ENCODE measurements at places on chromosomes 13 and 19. TPM values are rescaled to one million over a fixed set of nuclear protein-coding genes. Genes with fewer than 3 reads are reported as not detected.

- peak; percentile 90 for DNase-seq
These were observed 10.4 kb upstream of the TYK2 start for GRCh38 chr19:10390652-10391286.

GRCh38 chr13:105213512-105213911, 1322.0 kb downstream of the EFNB2 start:
- DNase-seq, result peak; percentile 22

- no peak for DNase-seq
These were observed 62.5 kb upstream of the PDX1 start for GRCh38 chr13:27857282-27857681.

DNA sequence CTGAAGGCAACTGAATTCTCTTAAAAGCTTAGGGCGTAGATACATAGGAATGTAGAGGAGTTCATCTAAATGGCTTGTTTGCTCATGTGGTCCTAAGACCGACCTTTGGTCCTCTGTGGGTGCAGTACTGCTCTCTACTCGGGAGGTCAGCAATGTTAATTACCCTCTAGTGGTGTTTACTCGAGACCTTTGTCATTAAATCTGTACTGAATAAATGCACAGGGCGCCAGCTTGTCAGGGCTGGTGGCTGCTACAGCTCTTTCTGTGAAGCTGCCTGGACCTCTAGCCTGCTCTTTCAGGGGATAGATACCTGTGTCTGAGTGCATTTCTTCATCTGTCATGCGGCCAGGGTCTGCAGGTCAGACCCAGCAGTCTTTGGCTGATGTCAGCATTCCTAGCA, 29.2 kb upstream of the MPHOSPH8 start:
- no peak for DNase-seq

DNA sequence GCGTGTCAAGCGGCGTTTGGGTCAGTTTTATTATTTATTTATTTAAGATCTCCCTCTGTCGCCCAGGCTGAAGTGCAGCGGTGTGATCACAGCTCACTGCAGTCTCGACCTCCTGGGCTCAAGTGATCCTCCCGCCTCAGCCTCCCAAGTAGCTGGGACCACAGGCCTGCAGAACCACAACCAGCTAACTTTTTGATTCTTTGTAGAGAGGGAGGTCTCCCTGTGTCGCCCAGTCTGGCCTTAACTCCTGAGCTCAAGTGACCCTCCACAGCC, 713 bp downstream of the MRPS12 start:
- DNase-seq, result no peak

DNA sequence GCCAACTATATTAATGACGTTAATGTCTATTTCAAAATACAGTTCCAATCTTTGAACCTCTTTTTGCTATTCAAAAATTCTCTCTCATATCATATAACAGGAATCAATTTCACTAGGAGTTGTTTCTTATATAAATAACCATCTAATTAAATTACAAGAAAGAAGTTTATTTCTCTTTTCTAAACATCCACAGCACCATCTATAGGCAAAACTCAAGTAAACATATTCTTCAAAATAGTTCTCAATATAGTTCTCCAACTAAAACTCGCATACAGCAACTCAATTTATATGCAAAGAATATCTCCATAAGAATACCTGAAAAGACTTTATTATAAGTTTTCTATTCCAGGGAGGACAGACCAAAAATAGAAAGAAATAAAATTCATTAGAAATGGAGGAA, 65.6 kb downstream of the RBM26 start:
- no peak for DNase-seq

- DNase-seq, result no peak
These were observed 54.6 kb downstream of the LACC1 start for GRCh38 chr13:43934273-43934672.

DNA sequence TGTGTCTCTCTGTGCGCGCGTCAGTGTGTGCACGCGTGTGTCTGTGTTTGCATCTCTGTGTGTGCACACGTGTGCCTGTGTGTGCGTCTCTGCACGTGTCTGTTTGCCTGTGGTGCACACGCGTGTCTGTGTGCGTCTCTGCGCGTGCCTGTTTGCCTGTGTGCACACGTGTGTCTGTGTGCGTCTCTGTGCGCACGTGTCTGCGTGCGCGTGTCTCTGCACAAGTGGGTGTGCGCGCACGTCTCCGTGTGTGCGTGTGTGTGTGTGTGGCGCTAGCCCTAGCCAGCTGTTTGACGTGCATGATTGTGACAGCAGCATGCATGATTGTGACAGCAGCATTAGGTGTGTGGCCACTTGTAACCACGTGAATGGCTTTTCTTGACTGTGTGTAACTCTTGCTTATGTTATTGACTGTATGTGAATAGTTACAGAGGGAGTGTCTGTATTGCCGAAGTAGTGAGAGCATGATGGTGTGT, 31.1 kb downstream of the ZNF146 start:
- peak; percentile 4 for DNase-seq

GRCh38 chr13:24180750-24181377, 20.3 kb downstream of the SPATA13 start:
- no peak for DNase-seq

DNA sequence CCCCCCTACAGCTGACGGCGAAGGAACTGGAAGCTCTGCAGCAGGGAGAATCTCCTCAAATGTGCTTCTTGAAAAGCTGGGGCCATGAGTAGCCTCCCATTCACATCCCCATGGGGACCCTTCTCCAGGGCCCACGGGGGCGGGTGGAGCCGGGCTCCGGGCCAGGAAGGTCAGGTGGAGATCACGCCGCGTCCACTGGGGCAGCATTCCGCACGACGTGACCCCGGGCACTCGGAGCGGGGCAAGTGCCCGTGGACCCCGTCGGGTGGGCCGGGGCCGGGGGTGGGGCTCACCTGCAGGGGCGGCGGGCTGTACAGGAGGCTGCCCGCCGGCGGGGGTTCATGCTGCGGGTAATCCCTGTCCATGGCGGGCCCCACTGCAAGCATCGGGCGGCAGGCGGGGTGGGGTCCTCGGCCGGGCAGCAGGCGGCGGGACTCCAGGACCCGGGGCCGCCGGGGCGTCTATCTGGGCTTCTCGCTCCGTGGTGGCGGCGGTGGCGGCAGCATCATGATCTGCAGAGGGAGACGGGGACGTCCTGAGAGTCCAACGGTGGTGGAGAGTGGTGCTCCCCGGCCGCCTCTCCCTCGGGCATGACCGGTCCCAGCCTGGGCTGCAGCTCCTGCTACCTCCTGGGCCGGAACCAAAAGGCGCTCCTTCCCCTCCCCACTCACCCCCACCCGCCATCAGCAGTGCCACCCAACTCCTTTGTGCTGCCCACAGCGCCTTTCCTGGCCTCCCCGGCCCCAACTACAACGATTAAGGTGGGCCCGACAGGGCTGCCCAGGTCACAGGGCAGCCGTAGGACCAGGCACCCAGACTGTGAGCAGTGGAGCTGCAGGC, 20.0 kb downstream of the SBNO2 start:
- DNase-seq, result no peak

DNA sequence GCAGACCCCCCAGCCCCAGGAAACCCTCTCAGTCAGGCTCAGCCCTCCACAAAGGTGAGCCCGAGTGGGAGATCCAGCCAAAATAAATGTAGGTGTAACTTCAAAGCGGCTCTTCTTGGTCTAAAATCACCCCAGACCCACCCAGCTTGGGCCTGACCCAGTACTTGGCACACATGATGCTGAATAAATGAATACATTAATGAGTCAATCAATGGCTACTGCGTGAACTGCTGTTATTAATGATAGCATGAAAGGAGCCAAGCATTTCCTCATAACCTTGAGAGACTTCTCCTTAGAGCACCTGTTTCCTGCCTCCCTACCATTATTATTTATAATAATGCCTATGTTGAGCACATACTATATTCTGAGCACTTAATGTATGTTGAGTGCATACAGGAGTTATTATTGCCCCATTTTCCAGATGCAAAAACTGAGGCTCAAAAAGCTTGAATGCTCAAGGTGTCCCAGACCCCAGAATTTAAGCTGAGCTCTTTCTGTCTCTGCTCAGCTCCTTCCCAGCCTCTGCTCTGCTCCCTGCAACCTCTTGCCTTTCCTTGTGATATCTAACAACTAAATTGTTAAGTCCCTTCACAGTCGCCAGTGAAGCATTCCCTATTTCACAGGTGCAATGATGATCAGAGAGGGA, 4.3 kb downstream of the NOTCH3 start:
- no peak for DNase-seq

ZNF865 gene
- total RNA-seq, result 2.6 TPM

CEACAM7 gene
- total RNA-seq, result 0.17 TPM

PSPN gene
- 1.1 TPM for total RNA-seq

ZNF653 gene
- total RNA-seq, result 5.1 TPM

SIGLECL1 gene
- not detected for total RNA-seq

All from dermis blood vessel endothelial cell (primary cell).